ENCODE measurements at places on chromosomes 7 and 10. TPM values are rescaled to one million over a fixed set of nuclear protein-coding genes. Genes with fewer than 3 reads are reported as not detected.

The MALRD1 gene
- not detected for total RNA-seq

The C7orf33 gene
- total RNA-seq, result not detected

The NUDT13 gene
- 2.5 TPM for total RNA-seq

The OR2A2 gene
- not detected for total RNA-seq

The OGDH gene
- total RNA-seq, result 28.6 TPM

The ASAH2B gene
- total RNA-seq, result 4.1 TPM

The GPC2 gene
- 0.92 TPM for total RNA-seq

The FRAT2 gene
- 5.7 TPM for total RNA-seq

The ZCCHC24 gene
- total RNA-seq, result 4.6 TPM

The ABCB4 gene
- not detected for total RNA-seq

The LIPJ gene
- total RNA-seq, result not detected

The CYP2C19 gene
- total RNA-seq, result not detected

The ANKRD2 gene
- 4.7 TPM for total RNA-seq

The FAM25C gene
- not detected for total RNA-seq

The CTAGE6 gene
- not detected for total RNA-seq

The FAM131B gene
- 0.49 TPM for total RNA-seq

The CTAGE8 gene
- not detected for total RNA-seq

The DNAH11 gene
- total RNA-seq, result 0.15 TPM

The VWA2 gene
- not detected for total RNA-seq

The UTF1 gene
- not detected for total RNA-seq

The GIMAP1 gene
- not detected for total RNA-seq

The ABCA13 gene
- 0.08 TPM for total RNA-seq

The GNGT1 gene
- not detected for total RNA-seq

The HOXA1 gene
- 2.5 TPM for total RNA-seq

The TUBAL3 gene
- 0.57 TPM for total RNA-seq

The CCDC146 gene
- 0.70 TPM for total RNA-seq

The ANKRD61 gene
- 0.75 TPM for total RNA-seq

Data from A549 treated with CORT108297 at 1 μM for 4 hours (cell line).